Activated CD8-positive, alpha-beta memory T cell treated with anti-CD3 and anti-CD28 coated beads for 36 hours (primary cell): ENCODE measurements at places on chromosomes 5 and 9. TPM values are rescaled to one million over a fixed set of nuclear protein-coding genes. Genes with fewer than 3 reads are reported as not detected.

PCDH1 gene
- total RNA-seq = not detected

BAAT gene
- 0.08 TPM for total RNA-seq

TAF1L gene
- not detected for total RNA-seq

C9orf50 gene
- total RNA-seq = not detected

DOK3 gene
- 9.8 TPM for total RNA-seq
